ENCODE measurements at places on chromosomes 13 and 19.

GRCh38 chr13:20420938-20421337 lies 104.7 kb downstream of the CRYL1 start:
- no peak for DNase-seq

- DNase-seq: no peak
These were observed 1019.0 kb downstream of the DIAPH3 start for GRCh38 chr13:59144700-59145099.

DNA sequence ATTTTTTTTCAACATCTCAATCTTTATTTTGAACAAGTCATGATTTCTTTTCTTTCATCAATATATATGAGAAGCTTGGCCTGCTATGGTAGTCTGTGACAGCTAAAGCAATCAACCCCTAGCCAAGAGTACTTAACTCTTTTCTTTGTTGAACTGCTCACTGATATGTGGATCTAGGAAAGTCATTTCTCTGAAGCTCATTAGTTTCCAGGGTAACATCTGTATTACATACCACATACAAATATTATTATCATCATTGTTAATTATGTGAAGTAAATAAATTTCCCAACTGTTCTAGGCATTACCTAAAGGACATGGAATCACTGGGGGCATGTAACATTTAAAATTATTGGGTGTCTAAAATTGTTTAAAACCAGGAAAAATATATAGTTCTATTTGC lies 267.3 kb downstream of the DCT start:
- DNase-seq: no peak

GRCh38 chr19:54172471-54173358 lies at the start of gene TMC4:
TMC4 (minus strand) TSS chr19:54173160; CDS start chr19:54173117, 43 bp downstream.
- DNase-seq: no peak

DNA sequence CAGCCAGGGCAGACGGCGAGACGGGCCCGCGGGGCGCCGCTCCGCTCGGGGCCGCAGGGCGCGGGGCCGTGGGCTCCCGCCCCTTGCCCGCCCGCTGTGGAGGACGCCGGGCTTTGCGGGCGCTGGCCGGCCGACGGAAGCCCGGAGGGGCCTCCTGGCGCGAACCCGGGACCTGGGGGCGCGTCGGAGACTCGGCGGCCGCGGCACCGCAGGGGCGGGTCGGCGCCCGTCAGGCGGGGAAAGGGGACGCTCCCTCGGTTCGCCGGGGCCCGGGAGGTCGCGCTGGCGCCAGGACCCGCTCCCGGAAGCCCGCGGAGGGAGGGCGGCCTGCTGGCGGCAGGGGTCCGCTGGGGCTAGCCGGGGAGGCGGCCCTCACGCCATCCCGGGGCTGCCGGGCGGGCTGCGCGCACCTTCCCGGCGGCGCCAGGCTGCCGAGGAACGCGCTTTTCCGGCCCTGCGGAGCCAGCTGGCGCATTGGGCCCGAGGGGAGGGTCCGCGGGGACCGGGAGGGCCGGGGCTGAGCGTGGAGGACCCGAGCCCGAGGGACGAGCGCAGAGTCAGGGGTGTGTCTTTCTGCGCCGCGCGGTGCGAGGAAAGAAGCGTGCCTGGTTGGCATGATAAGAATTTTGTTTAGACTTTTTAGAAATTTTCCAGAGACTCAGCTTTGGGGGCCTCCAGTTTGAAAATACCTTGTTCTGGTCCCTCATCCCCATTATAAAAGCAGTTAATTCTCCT lies 511 bp downstream of the GARRE1 start:
- no peak for DNase-seq

DNA sequence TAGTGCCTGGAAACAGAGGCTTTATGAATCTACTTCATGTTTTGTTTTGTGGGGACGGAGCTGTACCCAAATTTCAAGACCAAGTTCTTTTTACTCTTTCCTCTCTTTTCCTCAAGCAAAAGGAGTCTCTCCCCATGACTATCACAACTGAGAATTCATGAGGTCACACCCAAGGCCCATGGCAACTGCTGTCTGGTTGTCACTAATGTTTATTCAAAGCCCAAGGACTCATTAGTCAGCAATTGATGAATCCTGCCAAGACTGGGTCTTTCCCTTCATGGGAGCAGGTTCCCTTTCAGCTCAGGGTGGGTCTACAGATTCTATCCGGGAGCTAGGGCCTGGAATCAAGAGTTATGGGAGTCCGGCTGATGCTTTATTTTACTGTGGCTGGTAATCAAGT lies 441.5 kb upstream of the PCDH20 start:
- DNase-seq: no peak

DNA sequence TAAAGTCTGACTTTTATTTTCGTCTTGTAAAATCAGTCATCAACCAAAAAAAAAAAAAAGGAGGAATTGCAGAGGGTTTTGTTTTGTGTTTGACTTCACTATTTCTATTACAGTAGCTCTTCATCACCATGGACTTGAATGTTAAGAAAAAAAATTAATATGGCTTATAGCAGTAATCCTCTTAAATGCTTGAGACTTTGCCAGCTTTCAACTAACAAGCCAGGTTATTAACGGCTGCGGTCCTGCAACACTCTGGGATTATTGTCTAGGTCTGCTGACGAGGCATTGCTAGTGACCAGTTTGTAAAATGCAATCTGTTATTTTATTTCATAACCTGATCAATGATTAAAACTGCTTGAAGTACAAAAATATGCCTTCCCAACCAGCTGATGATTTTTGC lies 647.2 kb upstream of the KLHL1 start:
- no peak for DNase-seq

DNA sequence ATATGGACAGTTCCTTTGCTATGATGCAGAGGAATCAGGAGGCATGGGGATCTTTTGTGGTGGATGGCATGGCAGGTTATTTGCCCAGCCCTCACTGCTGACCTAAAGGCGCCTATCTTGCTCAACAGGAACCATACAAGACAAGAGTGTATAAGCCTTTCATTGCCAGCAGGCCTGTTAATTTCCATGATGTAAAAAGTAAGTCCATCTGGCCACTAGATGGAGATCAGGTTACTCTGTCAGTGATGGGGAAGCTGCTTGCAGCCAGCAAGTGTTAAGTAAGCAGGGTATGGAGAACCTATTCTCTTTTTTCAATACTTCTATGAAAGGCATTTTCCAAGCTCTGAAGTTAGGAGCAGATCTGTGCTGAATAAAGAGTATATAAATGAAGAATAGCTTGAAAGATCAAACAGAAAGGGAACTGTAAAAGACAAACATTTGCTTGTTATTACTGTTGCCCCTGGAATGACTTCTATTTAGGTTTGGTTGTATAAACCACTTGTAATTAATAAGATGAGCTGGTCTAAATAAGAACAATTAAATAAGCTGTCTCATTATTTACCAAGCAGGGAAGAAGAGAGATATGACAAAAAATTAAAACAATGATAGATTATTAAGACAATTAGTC lies 210.9 kb downstream of the RGCC start:
- DNase-seq: peak; percentile 62

- DNase-seq: no peak
These were observed 150.9 kb downstream of the TM9SF2 start for GRCh38 chr13:99652141-99652540.

DNA sequence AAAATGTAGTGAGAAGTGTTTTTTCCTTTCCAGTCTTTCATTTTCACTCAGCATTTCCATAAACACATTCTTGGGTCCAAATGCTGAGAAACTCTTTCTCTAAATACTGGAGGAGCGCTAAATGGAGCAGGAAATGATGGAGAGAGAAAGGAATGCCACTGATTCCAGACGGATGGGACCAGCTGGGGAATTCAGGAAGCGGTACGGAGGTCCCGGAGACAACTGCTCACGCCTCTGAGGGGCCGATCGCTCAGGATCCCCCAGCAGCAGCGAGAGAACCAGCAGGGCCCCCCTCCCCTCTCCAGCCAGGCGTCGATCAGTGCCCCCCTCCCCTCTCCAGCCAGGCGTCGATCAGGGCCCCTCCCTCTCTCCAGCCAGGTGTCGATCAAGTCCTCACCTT lies 13.2 kb downstream of the RASA3 start:
- DNase-seq: no peak

DNA sequence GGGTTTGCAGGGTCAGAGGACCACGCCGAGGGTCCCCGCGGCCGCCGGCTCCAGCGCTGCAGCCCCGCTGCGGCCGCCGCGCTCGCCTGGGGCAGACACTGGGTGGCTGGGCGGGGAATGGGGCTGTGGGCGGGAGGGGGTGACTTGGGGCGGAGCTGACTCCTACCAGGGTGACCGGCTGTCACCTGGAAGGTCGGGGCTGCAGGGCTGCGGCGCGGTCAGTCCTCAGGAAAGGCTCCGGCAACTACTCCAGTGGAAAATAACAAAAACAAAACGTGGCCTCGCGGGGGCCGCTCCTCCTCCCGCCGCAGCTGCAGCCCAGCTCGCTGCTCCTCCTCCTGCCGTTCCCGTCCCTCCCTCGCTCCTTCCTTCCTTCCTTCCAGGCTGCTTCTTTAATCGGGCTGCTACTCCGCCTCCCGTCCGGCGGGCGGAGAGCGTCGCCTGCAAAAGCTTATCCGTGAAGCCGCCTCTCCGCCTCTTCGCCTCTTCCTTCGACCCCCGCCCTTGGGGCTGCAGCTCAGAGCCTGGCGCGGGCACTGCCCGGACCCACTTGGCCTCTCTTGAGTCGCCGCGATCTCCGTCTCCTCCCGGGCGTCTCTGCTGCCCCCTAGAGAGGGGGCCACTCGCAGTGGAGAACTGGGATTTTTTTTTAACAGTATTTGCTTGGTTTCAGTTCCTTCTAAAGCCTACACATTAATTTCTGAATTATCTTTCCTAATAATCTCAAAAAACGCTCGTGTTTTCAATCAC lies at the start of gene TBC1D4:
TSS of gene TBC1D4 (minus strand) at position 100 of the 750 bp plus-strand sequence. CDS start 402 bp downstream, outside the sequence.
- peak; percentile 78 for DNase-seq

GRCh38 chr19:18611327-18612050 lies 1.2 kb upstream of the TMEM59L start:
- no peak for DNase-seq

GRCh38 chr13:34722922-34723321 lies 219.1 kb upstream of the NBEA start:
- DNase-seq: no peak

Data from DMS 273 treated with DMSO at 0.1 percent for 48 hours (cell line).